ENCODE measurements at places on chromosomes 4 and X.

DNA sequence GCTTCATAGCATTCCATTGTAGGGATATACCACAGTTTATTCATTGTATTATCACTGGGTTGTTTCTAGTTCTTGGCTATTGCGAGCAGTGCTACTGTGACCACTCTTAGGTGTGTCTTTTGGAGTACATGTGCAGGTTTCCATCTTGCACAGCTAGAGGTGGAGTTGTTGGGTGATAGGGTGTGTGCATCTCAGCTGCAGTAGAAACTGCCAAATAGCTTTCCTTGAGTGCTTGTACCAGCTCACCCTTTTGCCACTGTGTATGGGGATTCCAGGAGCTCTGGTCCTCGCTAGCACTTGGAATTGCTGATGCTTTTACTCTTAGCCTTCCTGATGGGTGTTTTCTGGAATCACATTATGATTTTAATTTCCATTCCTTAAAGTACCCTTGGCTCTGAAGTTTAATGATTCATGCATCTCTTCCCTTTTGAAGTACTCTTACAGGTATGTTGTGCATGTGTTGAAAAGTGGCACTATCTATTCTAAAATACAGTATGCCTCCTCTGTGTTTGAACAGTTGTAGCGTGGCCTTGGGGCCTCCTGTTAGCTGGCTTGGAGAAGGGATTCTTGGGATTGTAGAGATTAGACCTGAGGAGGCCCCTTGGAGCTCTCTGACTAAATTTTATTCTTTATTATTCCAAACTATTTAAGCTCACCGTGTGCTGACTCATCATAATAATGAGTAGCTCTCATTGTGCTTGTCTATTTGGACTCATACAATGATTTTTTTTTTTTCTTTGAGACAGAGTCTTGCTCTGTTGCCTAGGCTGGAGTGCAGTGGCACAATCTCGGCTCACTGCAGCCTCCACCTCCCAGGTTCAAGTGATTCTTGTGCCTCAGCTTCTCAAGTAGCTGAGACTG lies 38.4 kb downstream of the HTT start:
- DNase-seq = no peak

- DNase-seq = no peak
Measured at GRCh38 chr4:85175190-85175589, 208.7 kb upstream of the WDFY3 start.

- no peak for DNase-seq
Measured at GRCh38 chr4:5462254-5462835, 246.0 kb downstream of the EVC2 start.

- DNase-seq = no peak
Measured at GRCh38 chr4:179415037-179415846, 1973.0 kb upstream of the AGA start.

GRCh38 chrX:74251006-74251930 lies 52.7 kb upstream of the ZCCHC13 start:
- DNase-seq = no peak

All from substantia nigra (tissue), 51 donors.